ENCODE measurements at places on chromosomes 2 and 18.

DNA sequence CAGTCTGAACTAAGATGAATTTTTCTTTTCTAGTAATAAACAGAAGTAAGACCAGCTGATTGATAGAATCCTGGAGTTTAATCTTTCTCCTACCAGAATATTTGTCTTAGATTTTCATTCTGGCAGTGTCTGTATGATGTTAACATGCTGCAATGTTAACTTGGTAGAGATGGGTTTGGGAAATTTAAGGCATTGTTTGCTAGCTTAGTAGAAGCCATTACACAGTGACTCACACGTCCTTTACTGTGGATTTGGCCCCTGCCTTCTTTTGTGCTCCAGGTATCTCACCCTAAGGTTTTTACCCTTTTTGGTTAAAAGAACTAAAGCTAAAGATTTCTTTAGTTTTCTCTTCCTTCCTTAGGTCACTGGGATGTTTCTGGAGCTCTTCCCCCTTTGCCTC is 84.1 kb downstream of the SPTBN1 start:
- no peak for DNase-seq

GRCh38 chr2:196535061-196535460 is 104.5 kb upstream of the CCDC150 start:
- no peak for DNase-seq

DNA sequence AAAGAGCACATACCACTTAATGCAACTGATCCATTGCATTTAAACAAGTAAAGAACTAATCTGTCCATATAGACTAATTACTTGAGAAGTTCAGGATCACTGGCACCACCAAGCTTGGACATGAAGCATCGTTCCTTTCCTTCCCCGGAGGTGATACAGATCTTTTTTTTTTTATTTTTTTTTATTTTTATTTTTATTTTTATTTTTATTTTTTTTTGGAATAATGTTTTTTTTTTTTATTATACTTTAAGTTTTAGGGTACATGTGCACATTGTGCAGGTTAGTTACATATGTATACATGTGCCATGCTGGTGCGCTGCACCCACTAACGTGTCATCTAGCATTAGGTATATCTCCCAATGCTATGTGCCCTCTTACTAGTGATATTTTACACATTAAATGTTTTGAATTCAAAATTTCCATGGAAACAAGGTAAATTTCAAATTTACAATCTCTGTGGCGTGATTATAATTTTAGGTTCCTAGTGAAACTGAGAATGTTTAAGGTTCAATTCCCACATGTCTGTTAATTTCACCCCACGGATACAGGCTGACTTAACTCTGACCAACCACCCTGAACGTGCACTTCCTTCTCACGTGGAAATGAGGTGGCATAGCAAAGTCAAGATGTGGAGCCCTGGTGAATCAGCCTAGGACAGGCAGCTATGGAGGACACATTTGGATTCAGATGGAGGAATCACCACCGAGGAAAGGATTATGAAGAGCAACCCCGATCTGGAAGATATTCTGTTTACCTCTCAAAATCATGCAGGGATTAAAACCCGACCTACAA is 101.6 kb upstream of the THOC1 start:
- no peak for DNase-seq

- DNase-seq: no peak
These were observed 58.5 kb downstream of the PTRHD1 start for GRCh38 chr2:24734741-24735140.

GRCh38 chr2:208297961-208298360 is 31.9 kb downstream of the PIKFYVE start:
- DNase-seq: no peak

DNA sequence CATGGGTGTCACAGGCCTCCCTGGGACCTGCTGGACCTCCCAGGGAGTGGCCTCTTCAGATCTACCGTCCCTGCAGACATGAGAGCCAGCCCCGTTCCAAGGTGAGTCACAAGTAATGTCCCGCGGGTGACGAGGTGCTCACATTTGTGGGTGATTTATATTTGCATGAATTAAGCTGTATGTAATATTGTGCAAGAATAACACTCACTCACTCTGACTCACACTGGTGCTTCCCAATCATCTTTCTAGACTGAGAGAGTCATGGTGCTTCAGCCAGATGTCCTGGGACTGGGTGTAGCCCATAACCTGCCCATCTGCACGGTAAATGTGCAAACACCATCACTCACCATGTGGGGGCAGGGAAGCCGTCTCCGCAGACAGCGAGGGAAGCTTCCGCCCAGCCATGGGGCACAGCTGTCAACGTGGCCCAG is 347.5 kb upstream of the SALL3 start:
- DNase-seq: no peak

GRCh38 chr2:1973636-1974035 is 229.3 kb upstream of the PXDN start:
- DNase-seq: no peak

DNA sequence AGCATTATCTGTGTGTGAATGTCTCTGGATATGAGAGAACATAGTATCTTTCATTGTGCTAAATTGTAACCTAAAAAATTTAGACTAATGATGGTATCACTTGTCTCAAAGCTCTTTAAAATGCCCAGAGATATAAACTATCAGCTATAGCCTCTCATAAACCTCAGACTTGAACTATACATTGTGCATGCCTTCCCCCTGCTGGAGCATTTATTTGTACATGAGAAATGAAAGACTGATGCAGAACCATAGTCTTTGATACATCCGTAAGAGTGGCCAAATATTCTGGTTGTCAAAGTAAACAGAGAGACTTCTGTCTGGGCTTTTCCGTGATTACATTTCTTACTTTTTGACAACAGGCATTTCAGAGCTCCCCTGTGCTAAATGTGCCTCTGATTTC is 71.9 kb upstream of the CCDC68 start:
- no peak for DNase-seq

GRCh38 chr2:36663851-36664695 is 32.4 kb upstream of the VIT start:
- DNase-seq: peak; percentile 45

- DNase-seq: no peak
These were observed 105.6 kb upstream of the EPHA4 start for GRCh38 chr2:221677688-221678087.

GRCh38 chr18:35122586-35123224 is 81.5 kb downstream of the MAPRE2 start:
- no peak for DNase-seq

DNA sequence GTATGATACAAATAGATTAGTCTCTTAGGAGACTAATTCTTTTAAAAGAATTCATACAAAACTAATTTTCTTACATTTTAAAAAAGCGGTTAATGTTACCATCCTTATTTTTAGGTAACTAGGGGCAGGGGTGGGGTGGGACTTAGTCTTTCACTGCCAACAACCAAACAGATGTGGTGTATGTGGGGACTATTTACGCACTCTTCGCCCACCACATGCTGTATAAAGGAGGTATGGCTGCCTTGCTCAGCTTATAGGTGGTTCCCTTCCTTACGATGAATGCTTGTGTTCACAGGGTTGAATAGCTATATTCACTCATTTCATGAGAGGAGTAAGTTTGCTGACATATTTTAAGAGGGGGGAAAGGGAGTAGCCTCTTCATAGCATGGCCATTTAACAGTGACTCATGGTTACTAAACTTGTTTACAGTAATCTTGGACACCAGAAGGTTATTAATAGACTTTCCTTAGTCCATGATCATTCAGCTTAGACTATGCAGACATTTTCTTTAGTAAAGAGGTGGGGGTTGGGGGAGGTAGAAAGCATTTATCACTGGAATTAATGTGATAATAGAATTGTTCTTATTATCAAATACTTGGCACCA is 61.8 kb downstream of the CAB39 start:
- DNase-seq: no peak

GRCh38 chr2:109597283-109597682 is 16.5 kb downstream of the SEPTIN10 start:
- no peak for DNase-seq

DNA sequence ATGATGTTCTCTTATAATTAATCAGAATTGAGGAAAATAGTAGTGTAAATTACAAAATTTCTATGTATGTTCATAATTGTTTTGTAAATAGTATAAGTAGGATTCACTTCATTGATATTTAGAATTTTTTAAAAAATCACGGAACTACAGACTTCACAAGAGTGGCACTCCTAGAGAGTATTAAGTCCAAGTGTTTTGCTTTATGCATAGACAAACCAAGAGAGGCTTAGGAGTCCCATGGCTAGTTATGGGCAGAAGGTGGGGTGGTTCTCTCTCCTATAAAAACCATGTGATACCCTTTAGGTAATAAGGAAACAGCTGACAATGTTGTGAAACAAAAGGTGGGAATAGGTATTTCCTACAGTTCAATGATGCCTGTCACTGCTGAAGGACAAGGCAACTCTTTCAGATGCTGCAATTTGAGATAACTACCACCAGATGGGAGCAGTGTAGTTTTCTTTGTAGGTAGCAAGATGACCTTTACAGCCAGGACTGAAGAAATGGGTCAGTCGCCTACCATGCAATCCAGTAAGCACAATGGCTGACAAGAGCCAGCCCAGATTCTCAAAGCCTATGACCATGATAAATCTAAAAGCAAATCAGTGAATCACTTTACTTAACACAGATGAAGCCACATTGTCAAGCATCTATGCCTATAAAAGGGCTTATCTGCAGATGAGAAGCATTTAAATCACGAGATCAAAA is 83.9 kb downstream of the AAK1 start:
- peak; percentile 54 for DNase-seq

Data from CD4-positive, alpha-beta T cell treated with Interleukin-21 for 1 hour (primary cell).